ENCODE measurements at places on chromosomes 13 and 19. TPM values are rescaled to one million over a fixed set of nuclear protein-coding genes. Genes with fewer than 3 reads are reported as not detected.

DNA sequence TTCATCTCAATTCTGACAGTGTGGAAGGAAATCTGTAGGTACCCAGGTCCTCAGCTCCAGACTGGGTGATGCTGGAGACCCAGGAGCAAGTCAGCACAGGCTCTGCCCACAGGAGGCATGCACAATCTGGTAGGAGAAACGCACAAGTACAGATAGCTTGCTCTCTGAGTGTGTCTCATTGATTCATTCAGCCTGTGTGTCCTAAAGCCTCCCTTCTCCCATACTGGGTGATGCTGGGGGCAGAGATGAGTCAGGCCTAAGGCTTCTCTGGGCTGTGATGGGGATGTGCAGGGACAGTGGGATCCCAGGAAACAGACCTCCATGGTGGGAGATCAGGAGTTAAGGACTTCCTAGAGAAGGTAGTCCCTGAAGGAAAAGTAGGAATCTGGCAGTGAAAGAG, 6.8 kb downstream of the ZNF526 start:
- no peak for DNase-seq

DNA sequence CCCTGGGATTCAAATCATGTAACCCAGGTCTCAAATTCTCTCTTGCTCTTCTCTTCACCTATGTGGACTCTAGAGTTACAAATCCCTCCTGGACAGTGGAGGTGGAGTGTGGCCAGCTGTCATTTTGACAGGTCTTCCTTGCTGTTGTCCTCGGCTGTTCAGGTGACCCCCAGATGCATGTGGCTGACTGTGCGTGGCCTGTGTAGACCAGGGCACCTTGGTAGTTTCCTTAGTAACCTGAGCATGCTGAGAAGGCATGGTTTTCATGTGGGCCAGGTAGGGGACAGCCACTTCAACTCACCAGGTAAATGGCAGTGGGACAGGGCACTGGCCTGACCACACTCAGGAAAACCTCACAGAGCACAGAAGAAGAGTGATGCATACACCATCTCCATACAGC, 155.0 kb upstream of the TSHZ3 start:
- no peak for DNase-seq

DNA sequence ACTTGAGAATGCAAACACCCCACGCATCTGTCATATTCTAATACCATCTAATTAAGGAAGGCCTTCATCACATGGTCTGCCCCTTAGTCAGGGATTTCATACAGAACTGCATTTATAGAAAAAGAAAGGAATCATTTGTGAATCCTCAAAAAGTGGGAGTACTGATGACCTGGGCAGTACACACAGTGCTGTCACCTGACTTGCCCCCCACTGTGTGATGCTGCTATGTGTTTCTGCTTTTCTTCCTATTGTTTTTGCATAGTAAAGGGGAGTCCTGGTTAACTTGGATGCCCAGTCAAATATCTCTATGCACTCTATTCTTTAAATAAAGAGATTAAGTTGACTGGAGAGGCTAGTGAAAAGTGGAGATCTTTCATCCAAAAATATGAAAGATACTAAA, 1921.2 kb upstream of the PRR20A start:
- DNase-seq, result no peak

The ZNF134 gene
- total RNA-seq, result 13.7 TPM

The PPP6R1 gene
- 16.1 TPM for total RNA-seq

Data from lung microvascular endothelial cell (primary cell).